Activated CD8-positive, alpha-beta T cell treated with anti-CD3 and anti-CD28 coated beads for 36 hours (primary cell): ENCODE measurements at places on chromosomes 3 and 15. TPM values are rescaled to one million over a fixed set of nuclear protein-coding genes. Genes with fewer than 3 reads are reported as not detected.

The NOX5 gene
- total RNA-seq = not detected

The SLC6A11 gene
- not detected for total RNA-seq

The TSPAN3 gene
- 27.0 TPM for total RNA-seq

The UTS2B gene
- not detected for total RNA-seq

The TEX9 gene
- total RNA-seq = 0.79 TPM

The SLC15A2 gene
- 1.7 TPM for total RNA-seq

The PRR23A gene
- total RNA-seq = not detected

The THAP10 gene
- not detected for total RNA-seq

The PLA2G4E gene
- total RNA-seq = not detected

The SIN3A gene
- total RNA-seq = 72.4 TPM

The COX17 gene
- 83.6 TPM for total RNA-seq

The NOP10 gene
- 225 TPM for total RNA-seq

The ACTC1 gene
- not detected for total RNA-seq

The COL7A1 gene
- 2.2 TPM for total RNA-seq

The ACOX2 gene
- total RNA-seq = not detected

The CELSR3 gene
- total RNA-seq = 15.8 TPM

The P2RY14 gene
- 0.51 TPM for total RNA-seq

The RNF7 gene
- total RNA-seq = 56.1 TPM

The NTRK3 gene
- not detected for total RNA-seq

The WDR72 gene
- total RNA-seq = not detected

The CRABP1 gene
- not detected for total RNA-seq

The WNT7A gene
- total RNA-seq = not detected
